ENCODE measurements at places on chromosomes 13 and 19.

- no peak for DNase-seq
Measured at GRCh38 chr13:50521831-50522149, 321.7 kb downstream of the DLEU7 start.

- no peak for DNase-seq
Measured at GRCh38 chr19:56258272-56258671, 14.3 kb upstream of the EDDM13 start.

DNA sequence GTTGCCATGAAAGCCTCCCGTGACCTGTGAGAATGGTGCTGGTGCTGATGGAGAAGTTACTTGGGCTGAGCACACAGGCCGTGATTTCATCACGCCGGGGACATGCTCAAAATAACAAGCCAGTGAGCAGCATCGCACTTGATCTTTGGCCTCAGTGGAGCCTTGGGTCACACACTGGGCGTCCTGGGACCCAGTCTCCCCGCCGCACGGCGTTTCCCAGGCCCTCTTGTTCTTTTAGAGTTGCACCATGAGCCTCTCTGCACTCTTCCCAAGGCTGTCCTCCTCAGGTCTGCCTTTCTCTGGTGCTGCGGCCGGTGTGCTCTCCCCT, 9.5 kb upstream of the NDUFS7 start:
- no peak for DNase-seq

- DNase-seq, result peak; percentile 84
Measured at GRCh38 chr19:46661735-46662592, 982 bp upstream of the DACT3 start.

DNA sequence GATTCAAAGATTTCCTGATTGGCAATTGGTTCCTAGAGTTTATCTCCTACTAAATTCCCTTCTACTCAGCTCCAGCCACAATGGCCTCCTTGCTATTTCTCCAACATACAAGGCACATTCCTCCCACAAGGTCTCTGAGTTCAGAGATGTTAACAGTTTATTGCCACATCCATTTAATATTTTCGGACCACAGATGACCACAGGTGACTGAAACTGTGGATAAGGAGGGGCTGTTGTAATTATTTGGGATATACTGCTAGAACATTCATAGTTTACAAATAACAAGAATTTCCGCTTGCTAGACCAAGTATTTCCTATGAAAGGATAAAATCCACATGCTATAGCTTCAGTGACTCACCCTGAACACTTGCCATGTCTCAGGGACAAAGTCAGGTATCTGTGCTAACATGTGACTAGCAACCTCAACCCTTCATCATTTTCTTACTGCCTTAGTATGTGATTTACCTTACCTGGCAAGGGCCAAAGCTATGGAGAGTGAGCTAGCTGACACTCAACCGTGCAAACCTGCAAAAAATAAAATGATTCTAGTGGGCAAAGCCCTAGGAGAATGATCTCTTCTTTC, 117.7 kb downstream of the TBC1D4 start:
- no peak for DNase-seq

- DNase-seq, result peak; percentile 66
Measured at GRCh38 chr13:110812869-110813645, 99.6 kb downstream of the ING1 start.

DNA sequence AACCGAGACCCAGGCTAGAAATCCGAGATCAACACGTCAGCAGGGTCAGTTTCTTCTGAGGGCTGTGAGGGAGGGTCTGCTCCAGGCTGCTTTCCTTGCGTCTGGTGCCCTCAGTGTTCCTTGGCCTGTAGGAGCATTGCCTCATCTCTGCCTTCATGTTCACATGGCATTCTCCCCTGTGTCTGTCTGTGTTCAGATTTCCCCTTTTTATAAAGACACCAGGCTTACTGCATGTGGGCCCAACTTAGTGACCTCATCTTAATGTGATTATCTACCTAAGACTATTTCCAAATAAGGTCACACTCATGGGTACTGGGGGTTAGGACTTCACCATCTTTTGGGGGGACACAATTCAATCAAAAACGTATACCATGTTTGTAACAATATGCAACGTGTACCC, 57.2 kb upstream of the C1QTNF9 start:
- no peak for DNase-seq

GRCh38 chr19:36215276-36216123, 594 bp downstream of the ZNF146 start:
- no peak for DNase-seq

DNA sequence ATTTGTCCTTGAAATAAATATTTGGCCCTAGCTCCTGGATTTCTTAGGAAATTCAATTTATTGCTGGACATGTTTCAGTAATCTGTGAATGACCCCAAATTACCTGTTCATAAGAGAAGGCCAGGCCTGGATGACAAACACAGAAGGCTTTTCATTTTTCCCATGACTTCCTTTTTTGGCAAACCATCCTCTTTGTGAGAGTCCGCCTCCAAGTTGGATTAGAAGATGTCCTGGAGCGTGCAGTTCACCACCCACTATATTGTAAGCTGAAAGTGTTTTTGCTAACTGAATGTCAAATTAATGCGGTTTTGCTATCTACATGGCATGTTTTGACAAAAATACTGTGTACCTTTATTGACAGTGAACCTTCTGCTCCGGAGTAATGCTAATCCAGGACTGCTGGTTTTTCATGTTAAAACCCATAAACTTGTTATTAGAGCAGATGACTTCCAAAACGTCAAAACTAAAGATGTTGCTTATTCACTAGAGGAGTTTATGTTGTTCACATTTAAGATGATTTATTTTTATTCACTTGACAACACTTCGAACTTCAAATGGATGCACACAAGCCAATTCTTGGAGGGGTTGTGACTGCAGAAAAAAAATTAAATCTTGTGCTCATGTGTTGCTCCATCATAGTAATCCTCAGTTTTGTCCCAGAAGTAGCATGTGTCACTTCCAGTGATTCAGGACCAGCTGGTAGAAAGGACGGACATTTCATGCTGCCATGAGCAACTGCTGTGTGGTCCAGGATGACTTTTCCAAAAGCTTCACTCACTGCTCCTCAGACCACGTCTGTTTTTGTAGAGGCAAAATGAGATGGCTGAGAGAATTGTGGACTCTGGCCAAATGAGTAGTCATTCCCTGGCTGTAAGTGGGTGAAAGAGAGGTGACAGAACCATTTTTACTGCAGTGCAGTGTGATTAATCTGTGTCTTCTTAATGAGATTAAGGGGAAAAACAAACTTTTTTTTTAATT, 71.0 kb downstream of the ITGBL1 start:
- no peak for DNase-seq

DNA sequence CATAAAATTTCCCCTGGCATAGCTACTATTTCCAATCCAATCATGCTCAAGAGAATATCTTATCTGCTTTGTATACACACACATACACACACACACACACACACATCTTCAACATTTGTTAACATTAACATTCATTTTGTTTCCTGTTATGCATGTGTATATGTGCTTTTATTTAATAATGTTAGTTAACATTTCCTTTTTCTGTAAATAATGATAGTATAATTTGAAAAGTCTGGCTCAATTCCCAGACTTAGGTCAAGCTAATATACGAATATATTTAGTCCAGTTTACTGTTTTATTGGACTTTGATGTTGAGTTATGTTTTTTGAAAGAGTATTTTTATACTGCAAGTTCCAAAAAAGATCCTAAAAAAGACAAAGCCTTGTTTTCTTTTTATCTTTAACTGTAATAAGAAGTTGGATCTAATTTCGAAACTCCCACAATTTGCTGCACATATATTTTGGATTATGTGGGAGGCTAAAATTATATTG, 1072.4 kb downstream of the EFNB2 start:
- no peak for DNase-seq

DNA sequence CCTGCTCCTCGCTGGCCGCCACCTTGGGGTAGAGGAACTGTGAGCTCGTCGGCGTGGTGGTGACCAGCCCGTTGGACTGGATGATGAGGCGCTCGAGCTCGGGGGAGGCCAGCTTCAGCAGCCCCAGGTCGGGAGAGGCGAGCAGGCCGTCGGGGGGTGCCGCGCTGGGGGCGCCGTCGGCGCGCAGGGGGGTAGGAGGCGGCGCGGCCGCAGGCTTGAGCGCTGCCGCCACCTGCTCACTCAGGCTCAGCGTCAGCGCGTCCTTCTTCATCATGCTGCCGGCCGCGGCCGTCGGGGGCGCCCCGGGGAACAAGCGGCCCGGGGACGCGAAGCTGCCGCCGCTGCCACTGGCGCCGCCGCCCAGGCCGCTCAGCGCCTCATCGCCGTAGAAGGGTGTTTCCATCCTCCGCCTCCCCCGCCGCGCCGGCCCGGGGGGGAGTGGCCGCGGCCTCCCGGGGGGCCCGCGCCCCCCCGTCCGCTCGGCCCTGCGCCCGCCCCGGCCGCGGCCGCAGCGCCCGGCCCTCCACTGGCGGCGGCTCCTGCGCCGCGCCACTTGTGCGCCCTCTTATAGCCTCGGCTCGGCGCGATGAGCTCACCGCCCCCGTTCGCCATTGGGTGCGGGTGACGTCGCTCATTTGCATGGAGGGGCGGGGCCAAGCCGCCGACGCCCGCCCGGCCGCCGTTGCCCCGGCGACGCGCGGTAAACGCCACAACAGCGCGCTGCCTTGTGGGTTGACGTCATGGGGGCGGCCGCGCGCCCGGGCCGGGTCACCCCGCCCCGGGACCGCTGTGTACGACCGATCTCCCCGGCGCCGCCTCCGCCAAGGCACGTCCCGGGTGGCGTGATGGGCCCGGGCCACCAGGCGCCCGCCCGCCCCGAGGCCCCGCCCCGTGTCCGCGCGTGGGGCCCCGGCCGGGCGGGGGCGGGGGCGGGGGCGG, at the start of gene JUND:
Gene JUND (minus strand): TSS at position 541 of the 939 bp plus-strand sequence. CDS start 138 bp downstream, at position 403.
- peak; percentile 99 for DNase-seq

DNA sequence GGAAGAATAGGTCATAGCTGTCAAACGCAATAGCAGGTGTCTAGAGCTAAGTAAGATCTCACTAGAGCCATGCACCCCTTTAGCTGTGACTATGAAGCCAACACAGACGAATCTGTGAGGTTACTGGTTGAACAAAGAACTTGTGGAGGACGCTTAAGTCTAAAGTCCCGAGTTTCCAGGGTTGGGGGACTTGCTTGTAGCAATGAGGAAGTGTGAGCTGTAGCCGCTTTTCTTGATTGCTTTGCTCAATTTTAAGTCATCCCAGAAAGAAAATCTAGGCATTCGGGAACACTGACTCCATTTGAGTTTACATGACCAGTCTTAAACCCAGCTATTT, 1.6 kb downstream of the GPC5 start:
- DNase-seq, result no peak

DNA sequence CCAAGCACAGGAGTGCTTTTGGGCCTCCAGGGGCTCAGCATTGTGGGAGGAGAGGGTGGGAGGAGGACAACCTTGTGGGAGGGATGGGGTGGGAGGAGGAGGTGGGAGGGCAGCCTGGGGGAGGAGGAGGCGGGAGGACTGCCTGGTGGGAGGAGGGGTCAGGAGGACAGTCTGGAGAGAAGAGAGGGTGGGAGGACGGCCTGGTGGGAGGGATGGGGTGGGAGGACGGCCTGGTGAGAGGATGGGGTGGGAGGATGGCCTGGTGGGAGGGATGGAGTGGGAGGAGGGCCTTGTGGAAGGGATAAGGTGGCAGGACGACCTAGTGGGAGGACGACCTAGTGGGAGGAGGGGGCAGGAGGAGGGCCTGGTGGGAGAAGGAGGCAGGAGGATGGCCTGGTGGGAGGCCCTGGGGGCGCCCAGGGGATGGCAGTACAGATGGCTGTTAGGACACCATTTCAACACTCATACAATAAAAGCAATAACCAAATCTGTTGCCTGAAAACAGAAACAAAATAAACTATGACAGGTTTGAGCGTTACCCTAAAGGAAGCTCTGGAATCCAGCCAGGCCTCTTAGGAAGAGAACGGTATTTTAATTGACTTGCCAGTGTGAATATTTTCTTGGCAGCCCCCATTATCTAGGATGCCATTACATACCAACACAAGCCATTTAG, 63.7 kb downstream of the CRYL1 start:
- DNase-seq, result no peak

DNA sequence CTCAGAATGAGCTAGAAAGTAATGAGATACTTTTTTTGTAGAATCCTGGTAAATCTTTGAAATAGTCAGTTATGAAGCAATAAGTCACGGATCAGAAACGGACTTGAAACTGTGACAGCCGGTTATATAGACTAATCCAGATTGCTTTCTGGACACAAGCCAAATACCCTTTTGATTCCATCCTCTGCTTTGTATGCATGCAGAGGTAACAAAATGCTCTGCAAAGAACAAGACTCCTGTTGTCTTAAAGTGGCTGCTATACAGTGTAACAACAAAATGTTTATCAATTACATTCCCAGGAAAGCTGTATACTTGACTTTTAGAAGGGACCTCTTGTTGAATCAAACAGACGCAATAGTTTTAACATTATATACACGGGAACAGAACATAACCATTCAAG, 66.5 kb upstream of the STARD13 start:
- no peak for DNase-seq

DNA sequence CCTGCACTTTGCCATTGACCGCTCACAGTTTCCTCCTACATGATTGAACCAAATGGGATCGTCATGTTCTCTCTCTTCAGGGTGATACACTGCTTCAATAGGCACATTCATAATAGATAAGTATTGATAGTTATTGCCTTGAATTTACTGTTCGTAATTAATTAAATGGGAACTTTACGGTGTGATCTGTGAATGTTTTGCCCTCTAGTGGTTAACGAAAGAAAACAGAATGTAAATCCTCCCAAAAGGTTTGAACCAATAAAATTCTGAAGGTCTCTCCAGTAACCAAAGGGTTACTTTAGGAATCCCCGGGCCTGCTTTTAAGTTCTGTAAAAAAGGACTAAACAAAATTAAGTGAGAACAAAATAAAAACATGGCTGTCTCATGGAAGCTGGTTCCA, 389.3 kb downstream of the DACH1 start:
- no peak for DNase-seq

- DNase-seq, result peak; percentile 8
Measured at GRCh38 chr13:113905018-113905417, 41.1 kb upstream of the GAS6 start.

DNA sequence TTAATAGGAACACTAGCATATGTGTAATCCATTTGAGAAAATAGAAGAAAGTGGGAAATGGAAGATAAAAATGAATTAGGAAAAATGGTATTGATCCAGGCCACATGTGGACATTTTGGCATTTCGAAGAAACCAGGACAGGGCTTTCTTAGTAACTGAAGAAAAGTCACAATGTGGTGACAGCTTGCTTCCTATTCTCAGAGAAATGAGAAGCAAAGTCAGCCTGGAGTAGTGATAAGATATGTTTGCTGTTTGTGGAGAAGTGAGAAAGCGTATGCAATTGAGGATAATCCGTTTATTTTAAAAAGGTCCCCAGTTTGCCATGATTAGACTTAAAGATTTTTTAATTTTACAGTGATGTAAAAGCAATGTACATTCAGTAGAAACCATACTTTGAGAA, 127.9 kb downstream of the SLITRK6 start:
- no peak for DNase-seq

GRCh38 chr13:112776971-112777370, 87.1 kb downstream of the ATP11A start:
- no peak for DNase-seq

GRCh38 chr19:39411081-39411831, 1.2 kb upstream of the PLEKHG2 start:
- DNase-seq, result peak; percentile 71

DNA sequence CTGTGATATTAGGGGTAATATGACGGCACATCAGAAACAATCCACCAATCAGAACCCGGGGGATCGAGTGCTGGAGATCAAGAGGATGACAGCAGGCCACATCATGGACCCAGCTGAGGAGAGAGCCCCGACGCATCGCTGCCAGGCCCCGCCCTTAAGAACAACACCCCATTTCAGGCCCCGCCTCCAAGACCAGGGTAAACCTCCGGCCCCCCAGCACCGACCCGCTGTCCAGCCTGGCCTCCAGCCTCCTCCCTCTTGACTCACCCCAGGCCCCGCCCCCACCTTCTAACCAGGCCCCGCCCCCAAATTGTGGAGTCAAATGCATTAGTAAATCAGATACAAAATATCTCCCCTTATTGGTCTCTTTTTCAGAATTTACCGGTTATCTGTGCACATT, 4.7 kb upstream of the ZNF611 start:
- DNase-seq, result peak; percentile 33
